Glomerular endothelial cell (primary cell): ENCODE measurements at places on chromosomes 13 and 19. TPM values are rescaled to one million over a fixed set of nuclear protein-coding genes. Genes with fewer than 3 reads are reported as not detected.

- DNase-seq = no peak
Measured at GRCh38 chr19:29086182-29086581, 126.8 kb downstream of the UQCRFS1 start.

DNA sequence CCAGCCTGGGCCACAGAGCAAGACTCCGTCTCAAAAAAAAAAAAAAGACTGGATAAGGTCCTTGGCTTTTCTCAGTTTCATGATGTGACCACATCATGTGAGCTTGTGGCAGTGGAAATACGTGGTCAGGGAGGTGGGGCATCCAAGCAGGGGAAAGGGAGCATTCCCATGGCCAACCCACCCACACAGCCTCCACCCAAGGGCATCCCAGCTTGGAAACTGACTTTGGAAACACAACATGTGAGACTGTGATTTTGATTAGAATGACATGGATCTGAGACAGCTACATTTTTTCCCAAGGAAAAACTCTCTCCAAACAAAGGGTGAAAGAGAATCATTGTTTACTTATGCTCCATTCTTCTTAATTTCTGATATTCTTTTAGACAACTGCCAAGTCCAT, 405.0 kb upstream of the ZNF507 start:
- DNase-seq = no peak

DNA sequence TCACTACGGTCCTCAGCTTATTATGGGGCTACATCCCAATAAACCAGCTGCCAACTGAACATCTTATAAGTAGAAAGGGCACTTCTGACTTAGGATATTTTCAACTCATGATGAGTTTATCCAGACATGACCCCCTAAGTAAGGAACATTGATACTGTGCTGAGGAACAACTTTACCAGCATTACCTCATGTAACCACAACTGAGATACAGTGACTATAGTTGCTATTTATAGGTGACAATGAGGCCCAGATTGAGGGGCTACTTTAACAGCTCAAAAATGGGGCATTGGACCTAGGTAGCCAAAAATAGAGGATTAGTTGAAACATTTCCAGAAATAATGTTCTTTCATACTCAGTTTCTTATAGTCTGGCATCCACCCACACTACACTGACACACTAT, 26.8 kb downstream of the SKA3 start:
- no peak for DNase-seq

- no peak for DNase-seq
Measured at GRCh38 chr13:66700117-66700601, 530.0 kb downstream of the PCDH9 start.

DNA sequence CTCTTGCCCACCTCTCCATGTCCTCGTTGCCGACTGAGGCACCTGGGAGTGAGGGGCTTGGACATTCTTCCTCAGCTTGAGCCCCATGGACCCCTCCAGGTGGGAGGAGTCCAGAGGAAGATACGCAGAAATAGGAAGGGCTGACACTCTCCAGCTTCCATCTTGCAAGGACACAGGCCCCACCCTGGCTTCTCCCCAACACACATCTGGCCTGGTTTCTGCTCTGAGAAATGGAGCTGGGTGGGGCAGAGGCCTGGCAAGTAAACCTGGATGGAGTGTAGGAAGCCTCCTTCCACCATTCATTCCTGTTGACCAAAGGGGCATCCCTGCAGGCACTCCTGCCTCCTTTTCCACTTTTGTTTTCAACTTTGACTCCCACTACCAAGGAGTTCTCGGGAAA, 50.5 kb downstream of the NFIX start:
- DNase-seq = no peak

DNA sequence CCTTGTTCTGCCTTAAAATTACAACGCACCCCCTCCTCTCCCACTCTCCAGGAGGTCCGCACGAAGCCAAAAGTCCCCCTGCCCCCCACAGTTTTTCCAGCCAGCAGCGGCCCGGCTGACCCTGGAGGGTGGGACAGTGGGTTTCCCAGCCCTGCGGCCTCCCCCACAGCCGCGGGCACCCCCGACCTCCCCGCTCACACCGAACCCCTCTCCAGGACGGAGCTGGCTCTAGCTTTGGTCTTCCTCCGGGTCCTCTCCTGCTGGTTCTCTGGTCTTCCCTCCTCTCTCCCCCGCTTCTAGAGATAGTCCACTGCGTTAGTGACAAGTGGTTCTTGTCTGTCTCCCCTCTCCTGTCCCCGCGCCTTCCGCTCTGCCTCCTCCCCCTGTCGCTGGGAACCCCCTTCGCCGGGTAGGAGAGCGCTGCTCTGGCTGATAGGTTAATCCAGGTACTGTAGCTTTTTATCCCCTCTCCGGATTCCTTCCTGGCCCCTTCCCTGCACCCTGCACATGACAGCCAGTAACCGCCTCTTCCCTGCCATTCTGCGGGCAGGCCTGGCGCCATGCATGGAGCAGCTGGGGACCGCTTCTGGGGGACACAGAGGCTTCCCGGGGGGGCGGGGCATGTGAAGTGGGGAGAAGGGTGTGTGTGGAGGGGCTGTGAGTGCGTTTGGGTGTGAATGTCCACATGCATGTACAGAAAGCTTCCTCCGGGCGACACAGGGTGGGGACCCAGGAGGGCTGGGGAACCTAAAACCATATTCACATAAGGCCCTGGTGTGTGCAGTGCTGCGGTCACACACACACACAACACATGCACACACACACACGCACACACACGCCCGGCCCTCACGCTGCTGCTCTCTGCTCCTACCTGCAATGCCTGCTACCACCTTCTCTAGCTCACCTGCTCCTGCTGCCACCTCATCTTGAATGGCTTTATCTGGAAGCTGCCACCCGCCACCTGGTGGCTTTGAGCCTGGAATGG, 17.2 kb downstream of the PRR36 start:
- DNase-seq = no peak

- DNase-seq = no peak
Measured at GRCh38 chr13:21243045-21243897, 66.8 kb downstream of the MRPL57 start.

- DNase-seq = no peak
Measured at GRCh38 chr19:5903056-5903623, 450 bp downstream of the NDUFA11 start.

- DNase-seq = no peak
Measured at GRCh38 chr19:18304458-18305310, 18.2 kb downstream of the LSM4 start.

GRCh38 chr19:19538785-19539166, 711 bp downstream of the CILP2 start:
- no peak for DNase-seq

- no peak for DNase-seq
Measured at GRCh38 chr19:5338656-5339197, 1.9 kb downstream of the PTPRS start.

DNA sequence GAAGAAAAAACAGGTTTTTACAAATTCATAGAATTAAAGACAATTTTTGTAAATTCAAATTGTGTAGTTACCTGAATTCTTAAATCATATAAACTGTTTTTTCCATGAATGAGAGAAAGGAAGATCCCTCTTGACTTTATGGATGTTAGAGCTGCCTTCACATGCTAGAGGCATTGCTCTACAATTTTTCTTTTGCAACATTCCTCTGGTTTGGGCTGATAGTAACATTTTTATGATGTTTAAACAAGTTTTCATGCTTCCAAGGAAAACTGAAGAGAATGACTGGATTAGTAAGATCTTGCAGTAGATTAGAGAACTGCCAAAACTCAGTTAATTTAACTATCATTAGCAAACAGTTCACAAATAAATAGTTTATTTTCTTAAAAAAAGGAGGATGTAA, 250.6 kb downstream of the GPC6 start:
- no peak for DNase-seq

DNA sequence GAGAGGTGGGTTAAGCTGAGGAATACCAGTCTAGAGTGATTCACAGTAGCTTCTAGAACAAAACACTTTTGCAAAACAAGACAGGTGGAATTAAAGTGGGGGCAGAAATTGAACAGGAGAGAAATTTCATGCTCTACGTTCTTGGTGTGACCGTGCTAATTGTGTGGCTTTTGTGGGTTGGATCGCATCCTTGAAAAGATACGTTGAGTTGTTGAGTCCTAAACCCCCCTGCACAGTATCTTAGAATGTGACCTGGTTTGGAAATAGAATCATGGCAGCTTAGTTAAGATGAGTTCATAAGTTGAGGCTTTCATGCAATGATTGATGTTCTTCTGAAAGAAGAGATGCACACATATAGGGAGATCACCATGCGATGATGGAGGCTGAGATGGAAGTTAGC, 308.2 kb downstream of the ATP8A2 start:
- DNase-seq = no peak

DNA sequence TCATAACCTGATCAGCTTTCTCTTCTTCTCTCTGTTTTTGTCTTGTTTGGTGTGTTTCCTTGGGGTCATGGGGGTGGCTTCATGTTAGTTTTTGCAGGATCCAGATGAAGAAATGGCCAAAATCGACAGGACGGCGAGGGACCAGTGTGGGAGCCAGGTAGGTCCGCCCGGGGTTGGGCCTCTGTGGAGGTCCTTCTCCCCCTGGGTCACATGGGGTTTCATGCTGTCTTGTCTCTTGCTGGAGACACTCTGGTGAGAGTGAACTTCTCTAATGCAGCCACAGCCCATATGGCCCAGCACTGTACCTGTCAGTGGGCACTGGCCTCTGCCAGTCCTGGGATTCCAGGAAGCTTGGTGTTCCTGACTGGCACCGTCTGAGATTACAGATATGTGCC, 1.1 kb downstream of the CCNE1 start:
- DNase-seq = no peak

- no peak for DNase-seq
Measured at GRCh38 chr19:55406826-55407549, 600 bp downstream of the UBE2S start.

DNA sequence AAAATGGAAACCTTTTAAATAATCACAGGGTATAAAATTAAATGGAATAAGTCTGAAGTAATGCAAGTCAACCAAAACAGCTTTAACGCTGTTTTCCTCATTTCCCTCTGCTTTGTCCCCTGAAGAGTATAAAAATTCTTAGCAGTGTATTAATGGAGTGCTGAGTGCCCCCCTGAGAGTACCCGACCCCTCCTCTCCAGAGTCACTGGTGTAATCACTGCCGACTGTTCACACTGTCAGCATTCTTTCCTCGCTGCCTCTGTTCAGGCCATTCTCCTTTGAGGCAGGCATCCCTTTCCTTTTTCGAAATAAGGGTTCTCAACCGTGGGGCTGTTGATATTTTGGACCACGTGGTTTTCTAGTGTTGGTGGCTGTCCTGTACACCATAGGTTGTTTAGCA, 146.9 kb upstream of the SLC10A2 start:
- no peak for DNase-seq

Gene PLVAP
- total RNA-seq = 5.4 and 22.9 TPM in 2 replicates

Gene ZNF418
- 4.3 and 6.3 TPM in 2 replicates for total RNA-seq

Gene ZNF878
- total RNA-seq = 0.64 TPM in 1 of 2 replicates, not detected in the other

Gene YJEFN3
- total RNA-seq = 0.53 TPM in 1 of 2 replicates, not detected in the other

Gene IZUMO2
- total RNA-seq = not detected in 2 replicates

Gene SIGLECL1
- not detected in 2 replicates for total RNA-seq

Gene TNFSF11
- 0.29 TPM in 1 of 2 replicates, not detected in the other for total RNA-seq

Gene CCNE1
- total RNA-seq = 6.5 and 8.3 TPM in 2 replicates

Gene COL5A3
- total RNA-seq = 2.0 and 2.6 TPM in 2 replicates
